Cardiac muscle cell (in vitro differentiated cells and primary cell): ENCODE measurements at places on chromosomes 2 and 18.

DNA sequence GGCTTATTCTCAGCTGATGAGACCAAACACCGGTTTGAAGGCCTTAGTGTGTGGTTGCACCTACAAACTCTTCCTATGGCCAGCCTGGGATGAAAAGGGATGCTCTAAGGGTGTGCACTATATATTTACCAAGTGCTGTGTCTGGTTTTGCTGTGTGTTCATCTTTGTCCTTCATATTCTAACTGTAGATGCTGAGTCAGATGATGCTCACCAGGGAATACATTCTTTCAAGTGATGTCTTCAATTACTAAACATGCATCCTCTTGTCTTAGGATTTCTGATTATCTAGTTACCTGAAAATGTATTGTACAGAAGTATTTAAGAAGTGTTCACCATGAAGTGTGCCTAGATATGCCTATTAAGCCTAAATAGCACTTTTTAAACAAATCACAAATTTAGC is 1111.6 kb upstream of the ZEB2 start:
- no peak for DNase-seq

- DNase-seq: no peak
Observed at GRCh38 chr2:24287171-24287570, 73.2 kb downstream of the ITSN2 start.

GRCh38 chr2:120762341-120763061 is 26.8 kb downstream of the GLI2 start:
- DNase-seq: no peak

GRCh38 chr2:119289093-119289492 is 65.5 kb downstream of the STEAP3 start:
- DNase-seq: peak; percentile 78

- DNase-seq: no peak
Observed at GRCh38 chr2:230155359-230155758, 64.4 kb downstream of the SP110 start.

- DNase-seq: no peak
Observed at GRCh38 chr18:24987303-24988252, 364.4 kb downstream of the ZNF521 start.

DNA sequence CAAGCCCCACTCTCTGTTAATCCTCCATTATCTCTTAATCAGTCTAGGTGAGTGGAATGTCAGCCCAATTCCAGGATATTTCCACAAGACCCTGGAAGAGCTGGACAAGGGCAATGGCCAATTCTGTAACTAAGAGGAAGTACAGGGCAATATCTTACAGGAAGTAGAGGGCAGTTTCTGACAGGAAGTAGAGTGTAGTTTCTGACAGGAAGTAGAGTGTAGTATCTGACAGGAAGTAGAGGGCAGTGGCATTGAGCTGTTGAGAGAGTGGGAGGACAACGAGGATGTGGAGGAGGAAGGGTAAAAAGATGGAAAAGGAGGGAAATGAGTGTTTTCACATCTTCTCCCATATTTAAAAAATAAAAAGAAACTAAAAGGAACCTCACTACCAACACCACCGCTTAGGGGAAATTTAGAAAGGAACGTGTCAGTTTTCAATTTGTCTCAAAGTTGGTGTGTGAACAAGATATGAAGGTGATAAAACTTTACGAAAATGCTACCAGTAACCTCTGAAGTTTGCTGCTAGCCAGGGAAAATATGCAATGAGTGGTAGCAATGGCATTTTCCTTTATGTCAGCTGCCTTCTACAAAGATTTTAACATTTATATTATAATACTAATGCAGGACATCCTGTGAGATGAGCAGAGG is 430.9 kb upstream of the HNRNPA3 start:
- DNase-seq: no peak

DNA sequence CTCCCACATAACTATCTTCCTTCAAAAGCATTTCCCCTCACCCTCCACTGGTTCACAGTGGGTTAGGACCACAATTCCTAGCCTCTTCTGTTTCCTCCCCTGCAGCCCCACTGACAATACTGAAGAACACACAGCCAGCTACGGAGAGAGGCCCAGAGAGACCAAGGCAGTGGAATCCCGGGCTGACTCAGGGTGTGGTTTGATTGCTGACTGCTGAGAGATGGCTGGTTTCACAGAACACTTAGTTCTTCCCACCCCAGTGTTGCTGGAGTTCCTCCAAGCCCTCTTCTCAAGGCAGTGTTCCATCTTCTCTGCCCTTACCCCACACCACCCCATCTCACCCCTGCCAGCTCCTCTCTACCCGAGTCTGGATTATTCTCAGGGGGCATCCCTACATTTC is 43.3 kb upstream of the ZFP36L2 start:
- peak; percentile 91 for DNase-seq

DNA sequence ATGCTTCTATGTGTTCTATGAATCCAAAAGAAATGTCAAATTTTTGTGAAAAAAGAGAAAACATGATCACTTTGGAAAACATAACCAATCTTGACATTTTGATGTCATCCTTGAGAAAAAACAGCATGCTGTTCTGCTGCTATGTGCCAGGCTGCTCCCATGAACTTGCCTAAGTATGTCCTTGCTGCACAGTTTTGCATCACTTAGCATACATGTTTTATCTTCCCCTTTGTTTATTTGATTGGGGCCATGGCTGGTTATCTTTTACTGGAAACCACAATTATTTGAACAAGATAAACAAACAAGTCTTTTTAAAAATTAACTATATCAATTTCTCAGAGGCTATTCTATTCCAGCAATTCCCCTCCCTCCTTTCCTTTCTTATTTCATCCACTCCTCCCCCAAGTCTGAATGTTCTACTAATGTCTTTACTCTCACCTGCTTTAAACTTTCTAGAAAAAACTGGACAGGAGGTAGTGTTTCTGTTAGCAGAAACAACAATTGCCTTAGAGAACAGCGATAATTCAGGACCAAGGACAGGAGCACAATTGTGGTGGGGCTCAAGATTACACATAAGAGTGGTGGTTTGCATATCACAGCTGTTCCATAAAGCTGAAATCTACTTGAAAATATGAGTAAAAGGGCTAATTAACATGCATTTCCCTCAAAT is 6.7 kb downstream of the AOX1 start:
- DNase-seq: peak; percentile 58

GRCh38 chr18:76874642-76875389 is 52.5 kb downstream of the ZNF236 start:
- no peak for DNase-seq

DNA sequence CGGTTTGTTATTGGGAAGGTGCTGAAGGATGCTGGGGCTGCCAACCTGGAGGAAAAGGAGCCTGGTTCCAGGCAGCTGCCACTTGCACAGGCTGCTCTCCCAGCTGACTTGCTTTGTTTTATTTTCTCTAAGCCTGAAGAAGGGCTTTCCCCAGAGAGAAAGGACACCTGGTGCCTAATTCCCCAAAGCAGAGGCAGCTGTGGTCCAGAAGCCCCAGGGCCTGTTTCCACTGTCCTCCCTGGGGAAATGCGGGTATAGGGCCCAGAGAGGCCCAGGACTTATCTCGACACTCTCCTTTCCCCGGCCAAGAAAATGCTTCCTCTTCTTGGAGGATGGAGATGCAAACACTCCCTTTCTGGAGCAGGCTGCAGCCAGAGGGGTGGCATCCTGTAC is 30.1 kb downstream of the INO80C start:
- DNase-seq: no peak

- DNase-seq: no peak
Observed at GRCh38 chr18:43744960-43745745, 467.9 kb upstream of the SYT4 start.

- DNase-seq: peak; percentile 92
Observed at GRCh38 chr2:29010946-29011345, 29.8 kb downstream of the TOGARAM2 start.

GRCh38 chr18:76495006-76495370 is at the start of gene ZNF516:
Gene ZNF516 (minus strand): TSS chr18:76495242. CDS start chr18:76443054, 52,188 bp downstream.
- peak; percentile 84 for DNase-seq

GRCh38 chr2:64854773-64855237 is 134.4 kb upstream of the SLC1A4 start:
- no peak for DNase-seq

DNA sequence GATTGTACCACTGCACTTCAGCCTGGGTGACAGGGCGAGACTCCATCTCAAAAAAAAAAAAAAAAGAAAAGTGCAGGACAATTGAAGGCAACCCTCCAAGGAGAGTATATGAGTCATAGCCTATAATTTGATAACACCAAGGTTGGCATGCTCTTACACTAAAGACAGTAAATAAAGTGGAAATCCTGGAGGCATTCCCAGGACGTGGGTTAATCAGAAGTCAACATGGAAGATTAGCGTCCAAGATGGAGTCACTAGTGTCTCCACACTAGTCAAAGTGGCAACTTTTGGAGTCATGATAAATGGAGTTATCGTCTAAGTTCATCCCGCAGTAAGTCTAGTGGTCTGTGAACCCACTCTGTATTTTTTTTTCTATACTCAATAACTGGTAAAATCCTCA is 21.2 kb upstream of the UGGT1 start:
- DNase-seq: peak; percentile 76

DNA sequence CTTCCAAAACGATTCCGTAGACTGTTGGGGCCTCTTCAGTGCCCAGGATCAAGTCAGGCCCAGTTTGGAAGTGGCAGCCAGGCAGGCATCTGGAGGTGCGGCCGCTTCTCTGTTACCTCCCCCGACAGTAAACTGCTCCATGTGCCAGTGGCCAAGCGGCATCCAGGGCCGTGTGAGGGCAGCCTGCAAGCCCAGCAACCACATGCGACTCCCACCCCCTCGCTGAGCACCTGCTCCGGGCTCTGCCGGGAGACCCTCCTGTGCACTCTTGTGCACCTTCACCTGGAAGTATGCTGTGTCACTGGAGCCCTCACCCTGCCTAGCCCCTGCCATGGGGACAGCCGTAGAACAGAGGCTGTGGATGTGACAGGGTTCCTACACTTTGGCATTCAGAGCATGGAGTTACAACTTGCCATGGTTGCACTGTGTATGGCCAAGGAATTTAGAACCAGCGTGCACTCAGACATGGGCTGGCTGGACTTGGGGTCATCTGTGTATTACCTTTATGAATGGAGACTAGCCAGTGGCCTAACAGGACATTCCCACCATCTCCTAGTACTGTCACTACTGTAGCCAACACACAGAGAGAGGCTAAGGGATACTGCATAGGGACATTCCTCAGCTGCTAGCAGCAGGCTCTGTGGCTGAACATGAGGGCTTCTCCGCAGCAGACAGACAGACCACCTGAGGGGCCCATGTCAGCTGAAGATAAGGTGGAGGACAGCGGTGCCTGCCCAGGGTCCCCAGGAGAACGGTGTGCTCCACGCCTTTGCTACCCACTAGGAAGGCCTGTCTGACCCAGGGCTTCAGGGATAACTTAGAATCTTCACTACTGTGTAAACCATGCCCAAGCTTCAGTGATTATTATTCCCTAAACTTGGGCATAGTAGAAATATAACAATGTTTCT is 25.0 kb upstream of the FAHD2A start:
- DNase-seq: no peak

DNA sequence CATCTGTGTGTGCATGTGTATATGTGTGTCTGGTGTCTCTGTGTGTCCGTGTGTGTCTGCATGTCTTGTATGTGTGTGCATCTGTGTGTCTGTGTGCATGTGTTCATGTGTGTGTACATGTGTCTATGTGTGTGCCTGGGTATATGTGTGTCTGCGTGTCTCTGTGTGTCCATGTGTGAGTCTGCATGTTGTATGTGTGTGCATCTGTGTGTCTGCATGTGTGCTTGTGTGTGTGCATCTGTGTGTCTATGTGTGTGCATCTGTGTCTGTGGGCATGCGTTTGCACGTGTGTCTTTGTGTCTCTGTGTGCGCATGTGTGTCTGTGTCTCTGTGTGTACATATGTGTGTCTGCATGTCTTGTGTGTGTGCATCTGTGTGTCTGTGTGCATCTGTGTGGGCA is 207.7 kb downstream of the TNS1 start:
- DNase-seq: no peak

DNA sequence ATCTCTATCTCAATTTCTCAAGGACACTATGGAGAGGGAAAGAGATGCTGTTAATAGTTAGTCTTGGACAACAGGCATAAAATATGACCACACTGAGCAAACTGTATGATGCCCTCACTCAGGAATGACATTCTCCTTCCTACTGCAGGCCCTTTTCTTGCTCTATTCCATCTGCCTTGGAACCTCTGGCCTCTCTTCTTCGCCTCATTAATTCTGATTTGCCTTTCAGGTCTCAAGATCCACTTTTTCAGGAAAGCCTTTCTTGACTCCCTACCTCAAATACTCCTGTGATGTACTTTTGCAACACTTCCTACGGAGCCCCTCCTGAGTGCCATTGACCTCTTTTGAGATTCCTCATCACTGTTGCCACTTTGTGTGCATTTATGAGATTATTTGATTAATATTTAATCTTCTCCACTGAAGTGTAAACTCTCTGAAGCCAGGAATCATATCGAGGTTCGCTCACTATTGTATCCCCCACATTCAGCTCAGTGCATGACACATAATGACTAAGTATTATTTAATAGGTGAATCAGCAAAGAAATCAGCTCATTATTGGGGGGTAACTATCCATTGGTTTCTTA is 21.3 kb upstream of the SPP2 start:
- no peak for DNase-seq

- DNase-seq: no peak
Observed at GRCh38 chr18:23068570-23069310, 66.5 kb upstream of the CABLES1 start.

DNA sequence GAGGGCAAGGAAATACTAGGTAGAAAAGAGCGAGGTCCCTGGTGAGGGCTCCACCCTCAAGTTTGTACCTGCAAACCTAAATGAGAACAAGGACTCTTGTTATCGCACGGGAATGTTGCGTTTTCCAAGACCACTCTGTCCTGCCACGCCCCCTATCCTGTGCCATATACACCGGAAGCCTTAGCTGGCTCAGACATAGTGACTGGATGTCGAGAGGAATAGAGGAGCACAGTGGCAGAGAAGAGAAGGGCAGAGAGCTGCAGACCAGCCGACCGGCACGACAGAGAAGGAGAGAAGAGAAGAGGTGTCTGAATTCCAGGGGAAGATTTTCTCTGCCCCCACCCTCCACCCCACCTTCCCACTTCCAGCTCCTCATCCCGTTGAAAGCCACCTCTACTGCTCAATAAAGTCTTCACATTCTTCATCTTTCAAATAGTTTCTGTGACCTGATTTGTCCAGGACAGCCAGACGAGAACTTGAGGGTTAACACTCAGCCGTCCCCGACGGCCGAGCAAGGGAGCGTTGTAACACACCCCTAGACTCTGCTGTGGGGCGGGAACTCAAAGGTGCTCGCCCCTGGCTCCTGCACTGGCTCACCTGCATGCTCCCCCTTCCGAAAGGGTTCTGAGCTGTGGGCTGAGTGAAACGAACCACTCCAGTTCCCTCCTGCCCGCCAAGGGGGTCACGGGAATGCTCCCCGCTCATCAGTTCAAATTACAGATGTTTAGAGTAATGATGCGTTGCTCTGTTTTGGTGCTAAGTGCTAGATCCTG is 24.9 kb upstream of the COL3A1 start:
- DNase-seq: no peak

- DNase-seq: no peak
Observed at GRCh38 chr2:16109821-16110310, 169.5 kb downstream of the MYCN start.

GRCh38 chr2:201273330-201273983 is 13.1 kb downstream of the CASP8 start:
- no peak for DNase-seq

DNA sequence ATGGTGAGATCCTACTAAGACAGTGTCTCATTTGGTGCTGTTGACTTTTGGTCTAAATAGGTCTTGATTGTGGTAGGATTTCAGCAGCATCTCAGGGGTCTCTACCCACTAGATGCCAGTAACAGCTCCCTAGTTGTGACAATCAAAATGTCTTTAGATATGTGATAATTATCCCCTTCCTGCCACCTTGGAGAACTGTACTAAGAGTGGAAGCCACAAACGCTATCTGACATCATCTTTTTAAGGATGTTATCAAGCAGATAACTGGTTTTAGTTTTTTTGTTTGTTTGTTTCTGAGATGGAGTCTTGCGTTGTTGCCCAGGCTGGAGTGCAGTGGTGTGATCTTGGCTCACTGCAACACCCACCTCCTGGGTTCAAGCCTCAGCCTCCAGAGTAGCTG is 3.1 kb downstream of the MGAT5 start:
- no peak for DNase-seq
